Hematopoietic multipotent progenitor cell treated with erythropoietin and hydrocortisone succinate and interleukin-3 and kit ligand, for 4 days (in vitro differentiated cells): ENCODE measurements at places on chromosomes 11 and 22.

GRCh38 chr11:113119074-113119473 lies 157.9 kb downstream of the NCAM1 start:
- DNase-seq: no peak

GRCh38 chr11:119338318-119338890 lies 2.3 kb downstream of the C1QTNF5 start:
- peak; percentile 87 for DNase-seq

DNA sequence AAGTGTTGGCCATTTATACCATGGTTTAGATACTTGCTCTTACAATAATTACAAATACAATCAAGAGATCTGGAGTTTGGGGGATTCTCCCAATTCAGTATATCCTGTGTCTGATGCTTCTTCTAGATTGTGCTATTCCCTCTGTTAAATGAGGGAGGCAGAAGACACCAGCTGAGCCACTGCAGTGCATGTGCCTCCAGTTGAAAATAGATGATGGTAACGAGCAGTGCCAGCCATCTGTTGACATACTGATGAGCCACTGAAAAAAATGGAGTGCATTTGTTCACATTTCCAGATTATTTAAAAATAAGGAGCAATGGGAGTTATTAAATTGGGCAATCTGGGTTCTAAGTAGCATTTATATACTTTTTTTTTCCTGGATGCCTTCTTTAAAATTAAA lies 1428.0 kb upstream of the TENM4 start:
- no peak for DNase-seq

DNA sequence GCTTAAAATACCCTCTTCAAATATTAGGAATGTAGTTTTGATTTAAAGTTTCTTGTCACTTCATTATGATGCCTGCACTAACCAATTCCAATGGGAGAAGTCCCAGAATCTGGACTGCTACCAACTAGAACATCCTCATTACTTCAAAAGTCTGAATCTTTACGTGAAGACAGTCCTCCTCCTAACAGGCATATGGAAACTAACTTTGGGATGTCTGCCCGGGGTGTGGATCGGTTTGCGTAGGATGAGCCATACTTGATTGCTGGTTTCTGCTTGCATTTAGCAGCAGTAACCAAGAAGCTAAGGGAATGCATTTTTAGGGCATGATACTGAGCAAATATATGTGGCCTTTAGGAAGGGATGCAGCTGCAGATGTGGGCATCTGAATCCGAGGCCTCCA lies 177.1 kb downstream of the LRRC4C start:
- no peak for DNase-seq

DNA sequence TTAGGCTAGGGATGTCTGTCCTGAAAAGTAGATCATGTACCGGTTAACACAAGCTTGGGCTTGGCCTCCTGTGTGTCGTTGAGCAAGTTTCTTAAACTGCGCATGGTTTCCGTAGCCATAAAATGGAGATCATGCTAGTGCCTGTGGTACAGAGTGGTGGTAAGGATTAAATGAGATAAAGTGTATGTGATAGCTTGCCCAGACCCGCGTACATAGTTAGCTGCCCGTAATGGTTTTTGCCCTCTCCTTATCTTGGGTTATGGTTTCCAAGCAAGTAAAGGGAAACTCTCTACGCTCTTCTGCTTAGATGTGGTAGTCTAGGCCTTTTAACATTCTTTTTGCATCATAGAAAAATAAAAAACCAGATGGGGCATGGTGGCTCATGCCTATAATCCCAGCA lies 11.0 kb upstream of the PTPRJ start:
- DNase-seq: peak; percentile 77

DNA sequence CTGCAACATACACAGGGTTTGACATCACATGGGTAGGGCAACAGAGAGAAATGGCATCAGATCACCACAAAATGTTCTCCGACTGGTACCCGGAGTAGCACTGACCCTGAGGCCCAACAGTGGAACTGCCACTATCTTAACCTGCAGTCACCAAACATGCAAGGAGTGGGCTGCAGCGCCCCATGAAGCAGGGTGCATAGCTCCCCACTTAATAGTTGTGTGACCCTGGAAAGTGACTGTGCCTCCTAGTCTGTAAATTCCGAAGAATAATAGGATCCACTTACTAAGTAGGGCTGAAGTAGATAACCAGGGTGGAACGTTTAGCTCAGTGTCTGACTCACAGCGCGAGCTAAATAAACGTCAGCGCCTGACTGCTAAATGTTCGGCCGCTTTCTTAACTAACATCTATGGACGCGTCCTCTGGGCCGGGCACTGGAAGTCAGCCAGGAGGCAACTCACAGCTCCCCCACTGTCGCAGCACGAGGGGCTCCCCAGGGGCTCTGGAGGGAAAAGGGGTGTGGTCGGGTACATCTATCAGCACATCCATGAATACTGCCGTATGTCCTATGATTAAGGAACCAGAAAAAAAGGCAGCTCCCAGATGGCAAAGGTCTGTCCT lies 777 bp downstream of the LTO1 start:
- DNase-seq: peak; percentile 65

GRCh38 chr11:101438126-101438525 lies 145.7 kb downstream of the TRPC6 start:
- DNase-seq: no peak

DNA sequence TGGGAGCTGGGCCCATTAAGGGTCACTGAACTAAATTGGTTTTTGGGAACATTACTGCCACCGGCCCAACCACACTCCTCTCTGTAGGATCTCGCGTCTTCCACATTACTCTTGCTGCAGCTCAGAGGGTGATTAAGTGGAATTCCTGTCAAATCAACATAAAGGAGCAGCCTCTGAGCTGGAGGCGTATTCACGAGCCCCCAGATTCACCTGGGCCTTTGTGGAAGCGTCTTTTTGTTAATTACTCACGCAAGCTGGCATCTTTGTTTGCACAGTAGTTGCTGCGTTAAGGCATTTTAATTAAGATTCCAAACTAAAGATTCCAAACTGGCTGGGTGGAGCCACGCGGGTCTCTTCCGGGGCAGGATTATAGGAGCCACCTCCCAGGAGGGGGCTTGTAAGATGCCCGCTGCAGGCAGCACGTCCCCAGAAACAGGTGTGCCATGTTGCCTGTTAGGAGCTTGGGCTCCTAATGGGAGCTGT lies 21.5 kb upstream of the RFPL3 start:
- no peak for DNase-seq

- DNase-seq: peak; percentile 85
Observed at GRCh38 chr22:36332623-36333332, 55.0 kb downstream of the MYH9 start.

DNA sequence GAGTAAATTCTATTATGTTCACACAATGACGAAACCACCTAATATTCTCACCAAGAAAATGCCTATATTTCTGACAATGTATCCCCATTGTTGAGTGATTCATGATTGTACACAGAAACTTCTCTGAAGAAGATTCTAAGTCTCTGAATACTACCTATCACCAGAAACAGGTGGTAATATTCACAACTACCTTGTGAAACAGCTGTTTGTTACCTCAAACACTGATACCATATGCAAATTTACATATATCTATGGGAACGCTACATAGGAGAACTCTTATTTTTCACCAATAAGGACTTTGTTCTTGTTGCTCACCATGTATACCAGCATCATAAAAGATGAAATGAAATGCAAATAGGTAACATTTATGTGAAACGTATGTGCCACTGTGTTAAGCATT lies 59.3 kb downstream of the PDGFD start:
- no peak for DNase-seq

DNA sequence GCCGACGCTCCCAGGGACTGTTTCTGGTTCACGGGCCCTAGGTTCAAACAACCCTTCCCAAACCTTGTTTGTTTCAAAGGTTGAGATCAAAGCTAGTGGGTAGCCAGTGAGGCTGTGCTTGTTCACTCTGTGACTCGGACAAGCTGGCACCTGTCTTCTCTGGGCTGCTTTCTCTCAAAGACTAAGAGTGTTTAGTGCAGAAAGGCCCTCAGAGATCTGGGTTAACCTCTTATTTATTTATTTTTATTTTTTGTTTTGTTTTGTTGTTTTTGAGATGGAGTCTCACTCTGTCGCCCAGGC lies 13.0 kb upstream of the MALAT1 start:
- DNase-seq: no peak

DNA sequence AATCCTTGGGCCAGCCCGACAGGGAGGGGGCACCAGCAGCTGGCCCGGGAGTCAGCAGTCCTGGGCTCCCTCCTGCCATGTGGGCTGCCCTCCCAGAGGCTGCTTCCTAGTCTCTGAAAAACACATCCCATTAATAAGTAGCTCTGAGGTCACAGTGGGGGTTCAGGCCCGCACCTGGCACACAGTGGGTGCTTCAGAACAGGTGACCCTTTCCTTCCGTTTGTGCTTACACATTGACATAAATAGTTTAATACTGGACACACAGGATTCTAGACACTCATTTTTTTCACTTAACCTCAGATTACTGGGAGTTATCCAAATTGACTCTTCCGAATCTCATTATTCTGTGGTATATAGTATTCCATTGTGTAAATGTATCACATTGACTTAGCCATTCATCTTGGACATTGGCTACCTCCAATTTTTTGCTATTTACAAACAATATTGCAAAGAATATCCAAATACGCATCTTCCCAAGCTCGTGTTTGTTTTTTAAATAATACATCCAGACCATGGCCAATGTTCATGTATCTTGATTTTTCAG lies 474 bp upstream of the CHADL start:
- no peak for DNase-seq

DNA sequence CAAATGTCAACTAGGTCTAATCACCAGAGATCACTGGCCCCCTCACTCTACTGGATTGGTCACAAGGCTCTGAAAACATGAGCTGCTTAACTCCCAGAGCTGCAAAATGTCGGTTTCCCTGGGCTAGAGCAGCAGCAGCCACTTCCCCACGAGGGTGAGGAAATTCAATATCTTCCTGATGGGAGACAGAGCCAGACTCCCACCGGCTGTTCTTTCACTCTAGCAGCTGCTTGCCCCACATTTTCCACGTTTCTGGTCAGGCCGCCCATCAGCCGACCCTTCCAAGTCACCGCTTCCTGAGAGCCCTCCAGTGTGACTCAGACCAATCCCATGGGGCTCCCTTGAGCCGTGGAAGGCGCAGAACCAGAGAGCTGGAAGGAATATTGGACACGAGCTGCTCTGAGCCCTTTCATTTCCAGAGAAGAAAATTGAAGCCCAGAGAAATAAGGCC lies 227.0 kb downstream of the ADAMTS15 start:
- DNase-seq: no peak

DNA sequence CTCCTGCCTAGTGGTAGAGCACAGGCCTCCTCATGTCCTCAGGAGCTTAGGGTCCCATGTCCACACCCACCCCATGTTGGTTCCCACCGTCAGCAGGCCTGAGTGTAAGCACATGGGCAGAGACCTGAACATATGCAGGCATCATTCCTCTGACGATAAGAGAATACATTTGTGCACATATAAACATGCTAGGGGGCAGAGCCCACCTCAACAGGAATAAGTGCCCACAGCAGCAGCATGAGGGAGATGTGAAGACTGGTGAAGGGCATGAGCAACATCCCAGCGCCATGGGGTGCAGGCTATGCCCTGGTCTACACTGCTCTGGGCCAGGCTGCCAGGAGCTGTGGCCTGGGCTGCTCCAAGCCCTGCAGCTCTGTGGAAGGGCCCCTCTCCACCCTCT lies 16.9 kb downstream of the ADORA2A start:
- no peak for DNase-seq

DNA sequence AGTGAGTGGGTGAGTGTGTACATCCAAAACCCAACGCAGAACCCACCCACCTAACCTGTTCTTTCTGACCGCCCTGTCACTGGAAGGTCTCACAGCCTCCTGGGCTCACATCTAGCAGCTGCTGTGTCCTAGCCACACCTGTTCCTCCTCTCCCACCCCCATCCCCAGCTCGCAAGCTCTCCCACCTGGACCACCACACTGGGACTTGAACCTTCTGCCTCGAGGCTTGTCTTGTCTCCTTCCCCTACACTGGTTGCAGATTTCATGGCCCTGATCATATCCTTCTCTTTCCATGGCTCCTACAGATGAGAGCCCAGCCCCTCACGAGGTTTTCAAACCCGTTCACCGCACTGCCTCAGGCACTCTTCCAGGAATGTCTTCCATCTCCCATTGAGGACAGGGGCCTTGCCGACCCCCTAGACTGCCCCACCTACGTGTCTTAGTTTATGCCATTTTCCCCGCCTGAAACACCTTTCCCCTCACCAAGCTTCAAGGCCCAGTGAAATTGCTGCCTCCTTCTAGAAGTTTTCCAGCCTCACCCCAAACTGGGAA lies 6.7 kb downstream of the IFITM10 start:
- DNase-seq: no peak

GRCh38 chr11:69956669-69957190 lies 121.4 kb upstream of the ANO1 start:
- no peak for DNase-seq

- DNase-seq: peak; percentile 48
Observed at GRCh38 chr11:33323421-33323820, 66.2 kb downstream of the HIPK3 start.

- peak; percentile 22 for DNase-seq
Observed at GRCh38 chr11:65445604-65446445, 23.2 kb downstream of the NEAT1 start.

DNA sequence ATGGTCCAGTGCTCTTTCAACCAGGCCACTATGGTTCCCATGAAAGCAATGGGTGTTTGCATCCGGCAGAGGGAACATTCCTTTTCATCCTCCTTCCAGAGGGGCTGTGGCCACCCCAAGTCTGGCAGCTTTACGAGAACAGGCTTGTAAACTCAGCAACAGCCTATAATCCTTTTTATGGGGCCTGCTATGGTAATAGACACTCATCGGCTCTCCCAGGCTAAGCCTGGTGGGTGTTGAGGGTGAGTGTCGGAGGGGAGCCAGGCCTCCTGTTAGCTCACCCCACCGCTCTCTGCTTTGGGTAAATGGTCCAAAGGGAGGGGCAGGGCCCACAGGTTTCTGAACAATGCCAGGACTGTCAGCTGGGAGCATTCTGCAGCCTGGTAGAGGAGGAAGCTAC lies 111.6 kb upstream of the CD82 start:
- no peak for DNase-seq

GRCh38 chr22:37020192-37020479 lies 594 bp downstream of the MPST start:
- peak; percentile 78 for DNase-seq

GRCh38 chr11:26070714-26071380 lies 261.1 kb upstream of the ANO3 start:
- no peak for DNase-seq

DNA sequence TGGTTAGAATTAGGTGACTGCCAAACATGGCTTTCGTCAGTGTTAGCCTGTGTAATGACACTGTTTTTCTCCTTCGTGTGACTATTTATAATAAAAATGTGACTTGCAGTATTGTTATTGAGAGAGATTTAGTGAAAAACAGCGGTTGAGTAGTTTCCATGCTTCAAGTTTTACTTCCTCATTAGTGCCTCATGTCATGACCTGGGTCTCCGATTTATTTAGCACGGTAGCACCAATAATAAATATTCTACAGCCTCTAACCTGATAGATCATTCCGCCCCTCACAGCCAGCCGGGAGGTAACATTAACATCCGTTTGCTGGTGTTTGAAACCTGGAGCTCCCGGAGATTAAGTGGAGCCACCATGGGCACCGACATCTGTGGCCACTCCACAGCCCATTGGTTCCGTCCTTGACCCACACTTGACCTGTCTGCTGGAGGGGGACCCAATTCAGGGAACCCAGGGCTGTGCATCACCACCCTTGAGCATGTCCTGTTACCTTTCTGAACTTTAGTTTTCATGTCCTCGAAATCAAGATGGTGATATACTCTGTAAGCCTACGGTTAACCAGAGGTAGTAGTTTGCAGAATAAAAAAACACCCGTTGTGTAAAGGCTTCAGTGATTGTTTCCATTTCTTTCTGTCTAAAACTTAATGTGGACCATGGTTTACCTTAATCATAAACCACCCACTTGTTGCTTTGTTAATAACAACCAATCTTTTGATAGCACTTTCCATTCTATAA lies 104.1 kb downstream of the ATXN10 start:
- no peak for DNase-seq

GRCh38 chr11:48098024-48098423 lies 117.7 kb downstream of the PTPRJ start:
- no peak for DNase-seq
